IMR-90 (cell line): ENCODE measurements at places on chromosomes 12 and 14.

GRCh38 chr12:52767427-52767826 lies 9.7 kb downstream of the KRT76 start:
- DNase-seq: no peak

GRCh38 chr14:95221531-95221930 lies 64.2 kb upstream of the DICER1 start:
- no peak for DNase-seq

- peak; percentile 15 for DNase-seq
Observed at GRCh38 chr14:91281346-91281745, 36.8 kb upstream of the GPR68 start.

DNA sequence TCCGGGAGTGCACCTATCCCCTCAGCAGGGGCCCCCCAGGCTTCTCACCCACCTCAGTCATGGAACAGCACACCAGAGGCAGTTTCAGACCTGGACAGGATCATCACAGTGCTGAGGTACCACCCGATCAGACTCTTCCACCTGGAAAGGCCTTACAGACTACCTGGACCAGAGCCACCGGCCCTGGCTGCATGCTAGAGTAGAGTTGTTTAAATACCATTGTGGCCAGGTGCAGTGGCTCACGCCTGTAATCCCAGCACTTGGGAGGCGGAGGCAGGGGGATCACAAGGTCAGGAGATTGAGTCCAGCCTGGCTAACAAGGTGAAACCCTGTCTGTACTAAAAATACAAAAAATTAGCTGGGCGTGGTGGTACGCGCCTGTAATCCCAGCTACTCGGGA lies 61.5 kb downstream of the TSPAN11 start:
- no peak for DNase-seq

DNA sequence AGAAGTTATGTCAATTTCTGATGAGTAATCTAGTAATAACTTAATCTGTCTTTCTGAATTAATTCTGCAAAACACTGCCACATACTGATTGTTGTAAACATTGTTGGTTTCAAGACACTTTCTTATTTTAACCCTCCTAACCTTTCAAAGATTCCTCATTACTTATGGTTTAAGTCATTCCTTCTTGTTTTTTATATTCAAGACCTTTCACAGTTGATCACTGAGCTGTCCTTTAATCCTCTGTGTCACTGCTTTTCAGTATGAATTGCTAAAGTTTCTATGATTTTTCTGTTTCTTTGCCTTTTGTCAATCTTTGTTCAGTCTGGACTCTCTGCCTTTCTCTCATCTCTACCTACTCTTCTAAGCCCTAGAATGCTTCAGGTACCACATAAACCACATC lies 164.7 kb downstream of the RAD51B start:
- no peak for DNase-seq

DNA sequence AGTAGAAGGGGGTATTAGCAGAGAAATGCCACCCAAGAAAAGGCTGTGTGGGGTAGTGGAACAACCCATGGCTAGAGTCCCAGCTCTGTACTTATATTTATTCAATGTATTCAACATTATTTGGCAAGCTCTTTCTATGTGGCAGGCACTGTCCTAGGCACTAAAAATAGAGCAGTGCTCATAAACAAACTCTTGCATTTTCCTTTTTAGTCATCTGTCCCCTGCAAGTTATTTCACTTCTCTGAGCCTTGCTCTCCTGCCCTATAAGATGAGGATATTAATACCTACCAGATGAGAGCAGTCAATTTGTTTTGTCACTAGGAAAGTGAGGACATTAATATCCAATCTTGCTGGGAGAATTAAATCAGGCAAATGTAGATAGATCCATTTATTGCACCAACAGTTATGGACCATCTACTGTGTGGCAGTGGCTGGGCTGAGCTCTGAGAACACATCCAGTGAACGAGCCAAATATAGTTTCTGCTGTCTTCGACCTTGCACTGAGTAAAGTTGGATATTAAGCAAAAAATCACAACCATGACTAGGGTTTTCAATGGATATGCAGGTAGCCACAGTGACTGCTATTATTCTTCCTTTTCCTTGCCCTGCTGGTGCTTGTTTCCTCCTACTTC lies 314.3 kb upstream of the TBX3 start:
- no peak for DNase-seq

GRCh38 chr12:55676707-55677106 lies 31.0 kb downstream of the ITGA7 start:
- no peak for DNase-seq

- no peak for DNase-seq
Observed at GRCh38 chr12:112979041-112979680, 842 bp downstream of the OAS2 start.

GRCh38 chr12:49942921-49943624 lies 7.5 kb upstream of the AQP2 start:
- DNase-seq: no peak

DNA sequence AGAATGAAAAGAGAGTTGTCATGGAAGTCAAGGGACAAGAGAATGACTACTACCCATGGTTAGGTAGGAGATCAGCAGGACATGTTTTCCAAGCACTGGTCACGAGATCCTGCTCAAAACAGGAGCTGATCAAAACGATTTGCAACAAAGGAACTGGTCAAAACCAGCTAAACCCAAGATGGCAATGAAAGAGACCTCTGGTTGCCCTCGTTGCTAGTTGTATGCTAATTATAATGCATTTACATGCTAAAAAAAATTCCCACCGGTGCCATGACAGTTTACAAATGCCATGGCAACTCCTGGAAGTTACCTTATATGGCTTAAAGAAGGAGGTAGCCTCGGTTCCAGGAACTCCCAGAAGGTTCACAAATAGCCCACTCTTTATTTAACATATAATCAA lies 95.0 kb upstream of the OTX2 start:
- DNase-seq: no peak

DNA sequence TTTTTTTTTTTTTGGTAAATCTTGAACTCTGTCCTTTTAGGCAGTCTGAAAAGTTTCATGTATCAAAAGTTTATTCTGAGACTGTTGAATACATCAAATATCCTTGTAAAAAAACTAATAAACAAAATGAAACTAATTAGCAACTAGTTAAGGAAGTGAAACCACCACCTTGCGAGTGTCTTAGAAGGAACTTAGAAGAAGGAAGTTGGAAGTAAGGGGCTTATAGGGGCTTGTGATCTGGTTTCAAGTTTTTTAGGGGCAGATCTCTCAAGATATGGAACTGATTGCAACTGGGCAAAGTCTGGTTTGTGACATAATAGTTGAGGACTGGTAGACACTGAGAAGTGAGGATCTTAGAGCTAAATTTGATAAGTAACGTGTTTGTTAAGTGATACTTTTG lies 748.8 kb downstream of the C12orf50 start:
- DNase-seq: no peak

- peak; percentile 35 for DNase-seq
Observed at GRCh38 chr12:130925666-130926015, 28.1 kb upstream of the ADGRD1 start.

DNA sequence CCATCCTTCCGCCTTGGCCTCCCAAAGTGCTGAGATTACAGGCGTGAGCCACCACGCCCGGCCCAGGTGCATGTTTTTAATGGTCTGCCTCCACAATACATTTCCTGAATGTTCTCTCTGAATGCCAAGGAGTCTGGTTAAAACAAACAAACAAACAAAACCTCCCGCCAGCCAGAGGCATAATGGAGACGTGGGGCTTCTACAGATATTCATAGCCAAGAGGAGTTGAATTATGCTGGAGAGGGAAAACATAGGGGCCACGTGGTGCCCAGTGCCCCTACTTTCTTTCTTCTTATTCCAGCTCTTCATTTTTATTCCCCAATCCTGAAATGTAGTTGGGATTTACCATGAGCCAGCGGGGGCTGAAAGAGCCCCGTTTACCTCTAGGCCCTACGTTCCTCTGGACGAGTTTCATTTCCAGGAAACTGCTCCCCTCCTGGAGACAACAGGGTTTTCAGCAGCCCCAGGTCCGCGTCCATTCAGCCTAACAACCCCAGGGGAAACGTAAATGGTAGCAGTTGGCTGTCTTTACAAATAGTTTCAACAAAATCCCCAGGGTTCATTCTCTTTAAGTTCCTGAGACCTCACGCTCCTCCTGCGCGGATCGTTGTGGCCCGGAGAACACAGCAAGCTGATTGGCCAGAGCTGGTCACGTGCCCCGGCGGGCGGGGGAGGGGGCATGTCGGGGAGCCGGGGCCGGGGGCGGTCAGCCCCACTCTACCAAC lies 108.5 kb upstream of the ESRRB start:
- DNase-seq: peak; percentile 21
